ENCODE measurements at places on chromosomes 2 and 18.

- DNase-seq: no peak
Measured at GRCh38 chr18:56245866-56246580, 392.4 kb downstream of the TXNL1 start.

GRCh38 chr18:24593401-24593800 lies 133.0 kb downstream of the HRH4 start:
- DNase-seq: no peak

GRCh38 chr2:150919901-150920300 lies 341.8 kb downstream of the RBM43 start:
- DNase-seq: no peak

GRCh38 chr2:59713577-59713976 lies 839.9 kb downstream of the BCL11A start:
- DNase-seq: no peak

- DNase-seq: no peak
Measured at GRCh38 chr2:98538280-98539041, 69.9 kb downstream of the COA5 start.

DNA sequence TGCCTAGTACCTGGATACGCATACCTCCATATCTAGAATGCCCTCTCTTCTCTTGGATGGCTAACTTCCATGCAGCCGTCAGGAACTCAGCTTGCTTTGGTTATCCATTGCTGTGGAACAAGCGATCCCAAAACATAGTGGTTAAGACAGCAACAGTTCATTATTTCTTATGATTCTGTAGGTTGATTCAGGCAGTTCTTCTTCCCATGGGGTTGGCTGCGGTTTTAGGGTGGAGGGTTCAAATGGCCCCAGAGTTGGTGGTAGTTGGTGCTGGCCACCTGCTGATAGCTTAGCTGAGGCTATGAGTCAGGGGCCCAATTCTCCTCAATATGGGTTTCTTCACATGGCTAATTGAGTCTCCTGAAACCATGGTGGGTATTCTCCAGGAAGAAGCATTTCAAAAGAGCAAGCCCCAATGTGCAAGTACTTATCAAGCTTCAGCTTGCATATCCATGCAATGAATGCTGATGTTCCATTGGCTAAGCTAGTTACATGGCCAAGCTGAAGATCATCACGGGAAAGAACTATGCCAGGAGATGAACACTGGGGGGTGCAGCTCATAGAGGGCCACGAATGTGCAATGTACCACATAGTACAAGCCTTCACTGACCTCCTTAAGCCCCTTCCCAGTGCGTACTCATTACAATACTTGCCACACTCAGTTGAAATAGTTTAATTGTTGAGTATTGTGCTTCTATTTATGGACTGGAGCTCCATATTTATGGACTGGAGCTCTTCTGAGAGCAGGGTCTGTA lies 10.0 kb upstream of the RHOB start:
- no peak for DNase-seq

DNA sequence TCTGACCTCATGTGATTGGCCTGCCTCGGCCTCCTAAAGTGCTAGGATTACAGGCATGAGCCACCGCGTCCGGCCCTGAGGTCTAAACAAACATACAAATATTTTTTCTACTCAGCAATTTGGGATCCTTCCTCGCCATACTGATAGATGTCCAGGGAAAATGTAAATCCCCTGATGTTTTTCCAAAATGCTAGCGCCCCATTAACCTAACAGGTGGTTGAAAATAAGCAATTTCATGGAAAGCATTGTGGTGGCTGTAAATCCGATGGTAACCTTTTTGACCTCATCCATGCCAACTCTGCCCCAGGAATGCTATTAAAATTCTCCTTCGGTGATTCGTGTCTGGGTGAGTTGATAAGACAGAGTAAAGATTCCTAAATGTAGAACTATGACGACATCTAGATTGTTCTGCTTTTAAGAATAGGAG lies 19.3 kb downstream of the GEMIN6 start:
- DNase-seq: no peak

- no peak for DNase-seq
Measured at GRCh38 chr2:30230497-30231211, 680 bp upstream of the LBH start.

- no peak for DNase-seq
Measured at GRCh38 chr2:11872247-11872947, 126.0 kb downstream of the LPIN1 start.

DNA sequence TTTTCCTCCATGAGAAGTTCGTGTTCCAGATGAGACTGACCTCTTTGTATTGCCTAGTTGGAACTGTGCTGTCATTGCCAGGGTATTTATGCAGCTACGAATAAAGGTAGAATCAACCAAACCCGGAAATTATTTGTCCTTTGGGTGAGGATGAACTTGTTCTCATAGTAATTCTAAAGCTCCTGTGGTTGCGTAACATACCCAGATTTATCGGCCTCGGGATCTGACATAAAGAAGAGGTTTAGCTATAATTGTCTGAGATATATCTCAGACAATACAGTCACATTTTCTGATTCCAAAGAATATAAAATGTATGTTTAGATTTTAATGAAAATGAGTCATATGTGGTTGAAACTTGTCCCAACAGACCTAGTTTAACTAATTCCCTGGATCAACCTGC lies 628.7 kb upstream of the LINC00305 start:
- no peak for DNase-seq

DNA sequence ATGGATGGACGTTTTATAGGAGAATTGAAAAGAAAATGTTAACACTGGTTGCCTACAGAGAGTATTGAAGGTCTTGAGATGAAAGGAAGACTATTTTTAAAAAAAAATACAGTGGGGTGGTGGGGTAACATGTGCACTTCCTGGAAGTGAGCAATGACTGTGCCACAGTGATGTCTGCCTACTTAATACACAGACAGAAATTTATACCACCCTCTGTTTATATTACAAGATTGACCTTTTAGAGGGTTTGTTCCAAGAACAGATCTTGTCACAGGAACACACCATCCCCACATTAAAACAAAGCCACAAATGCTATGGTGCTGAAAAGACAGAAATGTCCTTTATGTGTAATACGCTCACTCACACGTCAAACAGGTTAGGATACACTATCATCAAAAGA lies 87.6 kb downstream of the THADA start:
- DNase-seq: no peak

DNA sequence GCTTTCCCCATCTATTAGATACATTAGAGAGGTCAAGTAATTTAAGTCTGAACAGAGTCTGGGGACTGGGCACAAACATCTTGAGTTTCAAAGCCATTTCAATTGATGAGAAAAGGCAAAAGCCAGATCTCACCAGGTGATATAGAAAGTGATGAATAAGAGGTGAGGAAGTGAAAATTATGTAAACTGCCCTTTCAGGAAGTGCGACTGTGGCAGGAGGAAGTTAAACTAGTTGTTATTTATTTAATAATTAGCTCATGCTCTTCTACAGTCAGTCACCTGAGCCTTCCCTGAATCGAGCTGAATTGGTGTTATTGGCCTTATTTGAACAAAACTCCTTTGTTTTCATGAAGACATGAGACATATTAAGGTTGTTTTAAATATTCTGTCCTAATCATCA lies 115.1 kb downstream of the CDH20 start:
- no peak for DNase-seq

GRCh38 chr2:209619782-209620181 lies 151.8 kb upstream of the UNC80 start:
- no peak for DNase-seq

DNA sequence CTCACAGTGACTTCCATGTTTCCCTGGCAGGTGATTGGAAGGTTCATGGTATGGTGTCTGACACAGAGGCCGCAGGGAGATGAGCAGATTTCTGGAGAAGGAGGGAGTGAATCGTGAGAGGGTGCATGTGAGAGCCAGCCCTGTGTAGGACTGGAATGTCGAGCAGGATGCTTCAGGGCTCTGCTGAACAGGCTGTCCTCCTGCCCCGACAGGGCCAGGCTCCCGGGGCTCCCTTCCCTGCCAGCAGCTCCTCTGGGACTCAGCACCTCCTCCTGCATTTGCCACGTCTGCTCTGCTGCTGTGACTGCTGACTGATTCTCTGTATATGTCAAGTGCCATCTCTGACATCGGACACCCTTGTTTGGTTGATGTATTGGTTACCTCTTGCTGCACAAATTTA lies 38.5 kb upstream of the INHBB start:
- no peak for DNase-seq

GRCh38 chr2:74938264-74938663 lies 20.2 kb upstream of the POLE4 start:
- DNase-seq: no peak

- DNase-seq: no peak
Measured at GRCh38 chr2:143901185-143901842, 618.6 kb downstream of the ZEB2 start.

GRCh38 chr2:239146011-239146641 lies 254.7 kb downstream of the HDAC4 start:
- no peak for DNase-seq

GRCh38 chr2:241641631-241642030 lies 4.1 kb downstream of the ATG4B start:
- DNase-seq: no peak

GRCh38 chr2:208189810-208190503 lies at the start of gene C2orf80:
TSS of gene C2orf80 (minus strand) at chr2:208190030. CDS start at chr2:208186986, 3,044 bp downstream.
- DNase-seq: no peak

DNA sequence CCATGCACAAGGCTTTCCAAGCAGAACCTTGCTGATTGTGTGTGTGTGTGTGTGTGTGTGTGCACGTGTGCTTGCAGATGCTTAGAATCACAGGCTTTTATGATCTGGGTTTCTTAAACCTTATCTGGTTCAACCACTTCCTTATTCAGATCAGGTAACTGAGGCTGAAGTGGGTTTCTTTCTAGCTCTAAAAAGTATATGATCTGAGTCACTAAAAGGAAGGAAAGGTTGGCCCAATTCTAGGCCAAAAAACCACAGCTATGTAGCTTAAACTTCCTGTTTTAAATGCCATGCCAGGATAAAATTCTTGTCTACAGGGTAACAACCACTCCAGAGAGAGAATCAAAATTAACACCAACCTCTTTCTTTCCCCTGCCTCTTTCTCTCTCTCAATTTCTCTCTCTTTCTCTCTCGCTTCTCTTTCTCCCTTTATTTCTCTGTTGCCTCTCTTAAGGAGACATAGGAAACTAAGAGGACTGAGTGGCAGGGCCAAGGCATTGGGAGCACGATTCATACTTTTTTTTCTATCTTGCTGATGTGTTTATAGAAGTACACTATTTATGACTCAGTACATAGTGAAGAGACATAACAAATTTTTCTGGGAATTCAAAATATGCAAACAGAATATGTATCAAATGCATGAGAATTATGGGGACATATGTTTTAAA lies 140.3 kb downstream of the TRIB2 start:
- DNase-seq: no peak

DNA sequence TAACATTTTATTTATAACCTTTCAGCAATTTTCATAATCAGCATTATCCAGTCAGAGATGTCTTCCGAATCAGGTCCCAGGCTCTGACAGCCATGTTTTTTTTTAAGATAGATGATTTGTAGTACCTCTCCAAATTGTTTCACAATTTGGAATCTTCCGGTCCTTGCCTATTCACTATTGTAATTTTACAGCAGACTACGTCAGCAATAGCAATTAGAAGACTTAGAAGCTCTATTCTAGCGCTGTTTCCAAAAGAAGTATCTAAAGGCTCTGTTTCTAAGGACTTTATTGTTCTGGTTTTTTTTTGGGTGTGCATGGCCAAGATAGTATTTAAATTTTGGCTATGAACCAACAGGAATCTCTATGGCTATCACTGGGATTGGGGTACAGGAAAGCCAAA lies 94.6 kb upstream of the PELI1 start:
- no peak for DNase-seq

DNA sequence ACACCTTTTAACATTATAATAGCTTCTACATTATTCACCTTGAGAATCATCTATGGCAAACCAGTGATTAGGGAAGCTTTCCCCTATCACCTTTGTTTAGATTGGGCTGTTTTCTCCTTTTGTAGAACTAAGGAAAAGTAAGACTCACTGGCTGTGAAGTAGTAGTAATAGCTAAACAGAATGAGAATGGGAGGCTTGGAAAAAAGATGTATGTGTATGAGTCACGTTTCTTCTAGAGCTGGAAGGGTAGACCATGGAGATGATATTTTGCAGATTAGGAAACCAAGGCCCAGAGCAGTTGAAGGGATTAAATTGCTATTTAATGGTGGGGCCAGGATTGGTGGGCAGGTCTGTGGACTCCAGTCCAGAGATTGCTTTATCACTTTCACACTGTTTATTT lies 214.5 kb downstream of the MCFD2 start:
- DNase-seq: no peak

DNA sequence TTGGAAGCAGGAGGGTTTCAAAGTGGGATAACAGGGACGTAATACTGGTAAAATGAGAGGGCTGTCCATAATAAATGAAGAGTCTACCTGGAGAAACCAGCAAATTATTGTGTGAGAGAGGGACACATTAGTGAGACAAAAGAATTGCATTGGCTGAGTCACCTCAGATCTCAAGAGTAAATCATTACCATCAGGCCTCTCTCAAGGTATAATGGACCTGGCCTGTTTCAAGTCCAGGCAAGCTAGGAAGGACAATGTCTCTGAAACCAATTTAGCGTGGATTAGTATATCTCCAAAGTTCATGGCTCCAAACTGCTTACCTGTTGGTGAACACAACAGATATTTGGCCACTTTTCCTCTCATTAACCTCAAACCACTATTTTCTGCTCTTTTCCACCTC lies 471.4 kb downstream of the CMPK2 start:
- DNase-seq: no peak

- peak; percentile 58 for DNase-seq
Measured at GRCh38 chr2:235595422-235596010, 101.7 kb downstream of the AGAP1 start.

- no peak for DNase-seq
Measured at GRCh38 chr2:70987386-70987785, 7.3 kb downstream of the TEX261 start.

DNA sequence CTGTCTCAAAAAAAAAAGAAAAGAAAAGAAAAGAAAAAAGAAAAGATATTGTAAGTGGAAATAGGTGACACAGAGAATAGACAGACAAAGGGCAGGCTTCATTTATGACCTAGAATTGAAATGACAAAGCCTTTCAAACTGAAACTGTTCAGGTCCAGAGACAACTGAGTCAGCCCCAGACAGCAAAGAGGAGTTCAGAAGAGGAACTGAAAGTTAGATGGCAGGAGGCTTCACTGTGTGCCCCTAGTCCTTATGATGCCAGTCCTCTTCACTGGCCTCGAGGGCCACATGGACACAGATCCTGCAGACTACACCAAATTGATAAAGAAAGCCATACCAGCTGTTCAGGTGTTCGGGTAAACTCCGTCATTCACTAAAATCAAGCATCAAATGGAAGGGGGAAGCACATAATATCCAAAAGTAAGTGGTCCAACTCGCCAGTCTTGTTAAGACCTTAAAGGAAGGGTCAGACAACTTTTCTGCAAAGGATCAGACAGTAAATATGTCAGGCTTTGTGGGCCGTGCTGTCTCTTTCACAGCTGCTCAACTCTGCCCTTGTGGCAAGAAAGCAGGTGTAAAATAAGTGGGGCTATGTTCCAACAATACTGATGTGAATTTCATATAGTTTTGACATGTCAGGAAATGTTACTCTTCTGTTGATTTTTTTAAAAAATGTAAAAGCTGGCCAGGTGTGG lies 231.9 kb upstream of the MGAT5 start:
- no peak for DNase-seq

DNA sequence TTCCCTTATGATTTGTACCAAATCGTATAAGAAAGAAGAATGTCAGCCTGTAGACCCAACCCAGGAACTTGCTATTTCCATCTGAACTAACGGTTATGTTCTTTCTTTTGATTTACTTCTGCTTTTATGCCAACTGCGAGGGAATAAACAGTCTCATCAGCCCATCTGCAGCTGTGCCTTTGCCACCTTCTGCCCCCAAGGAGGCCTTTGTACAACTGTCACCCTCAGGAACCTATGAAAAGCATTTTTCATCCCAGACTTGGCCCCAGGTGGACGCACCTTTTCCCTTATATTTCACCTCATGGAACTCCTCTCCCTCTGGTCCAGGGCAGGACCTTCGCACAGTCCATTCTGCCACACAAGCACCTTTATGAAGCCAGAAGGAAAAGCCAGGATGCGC lies 109.8 kb downstream of the AOX1 start:
- DNase-seq: no peak
